Ecto neural progenitor cell (in vitro differentiated cells): ENCODE measurements at places on chromosomes 3 and 15.

- no peak for DNase-seq
Observed at GRCh38 chr3:171346582-171347300, 113.5 kb downstream of the TNIK start.

DNA sequence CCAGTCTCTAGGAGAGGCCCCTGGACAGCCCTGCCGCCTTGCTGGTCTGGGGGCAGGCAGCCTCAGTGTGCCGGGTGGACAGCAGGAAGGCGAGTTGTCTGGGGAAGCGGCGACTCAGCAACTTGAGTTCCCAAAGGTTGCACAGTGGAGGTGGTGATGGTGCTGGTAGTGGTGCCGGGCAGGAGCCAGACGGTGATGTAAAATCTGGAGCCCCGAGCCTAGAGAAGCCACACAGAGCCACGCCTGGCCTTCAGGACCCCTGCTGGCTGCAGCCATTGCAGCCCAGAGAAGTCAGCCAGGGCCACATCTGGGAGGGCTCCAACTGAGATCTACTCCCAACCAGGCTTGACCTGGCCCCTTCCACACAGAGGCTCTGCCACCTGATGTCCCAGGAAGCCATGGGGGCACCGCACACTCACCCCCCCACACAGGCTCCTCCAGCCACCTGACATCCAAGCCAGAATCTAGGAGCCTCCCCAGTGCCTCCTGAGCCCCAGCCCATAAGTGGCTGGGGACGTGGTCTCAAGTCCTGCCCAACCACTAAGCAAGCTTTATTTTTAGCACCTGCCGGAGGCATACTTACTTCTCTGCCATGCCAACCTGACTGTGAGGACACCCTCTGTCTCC is 8.8 kb downstream of the C3orf22 start:
- DNase-seq, result peak; percentile 47

- no peak for DNase-seq
Observed at GRCh38 chr3:154229217-154229590, 95.1 kb downstream of the DHX36 start.

- no peak for DNase-seq
Observed at GRCh38 chr15:60883691-60884640, 345.1 kb downstream of the RORA start.
